ENCODE measurements at places on chromosomes 2 and 18.

GRCh38 chr2:98458207-98458606 lies 13.5 kb downstream of the INPP4A start:
- peak; percentile 36 for DNase-seq

GRCh38 chr2:52961403-52961802 lies 806.2 kb upstream of the CHAC2 start:
- no peak for DNase-seq

DNA sequence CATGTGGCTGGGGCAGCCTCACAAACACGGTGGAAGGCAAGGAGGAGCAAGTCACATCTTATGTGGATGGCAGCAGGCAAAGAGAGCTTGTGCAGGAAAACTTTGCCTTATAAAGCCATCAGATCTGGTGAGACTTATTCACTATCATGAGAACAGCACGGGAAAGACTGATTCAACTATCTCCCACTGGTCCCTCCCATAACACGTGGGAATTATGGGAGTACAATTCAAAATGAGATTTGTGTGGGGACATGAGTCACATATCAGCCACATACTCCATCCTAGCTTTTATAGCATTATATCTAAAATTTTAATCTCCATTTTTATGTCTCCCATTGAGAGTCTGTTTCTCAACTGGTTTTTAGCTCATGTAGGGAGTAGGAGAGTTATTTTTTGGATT lies 45.7 kb downstream of the ICOS start:
- no peak for DNase-seq

DNA sequence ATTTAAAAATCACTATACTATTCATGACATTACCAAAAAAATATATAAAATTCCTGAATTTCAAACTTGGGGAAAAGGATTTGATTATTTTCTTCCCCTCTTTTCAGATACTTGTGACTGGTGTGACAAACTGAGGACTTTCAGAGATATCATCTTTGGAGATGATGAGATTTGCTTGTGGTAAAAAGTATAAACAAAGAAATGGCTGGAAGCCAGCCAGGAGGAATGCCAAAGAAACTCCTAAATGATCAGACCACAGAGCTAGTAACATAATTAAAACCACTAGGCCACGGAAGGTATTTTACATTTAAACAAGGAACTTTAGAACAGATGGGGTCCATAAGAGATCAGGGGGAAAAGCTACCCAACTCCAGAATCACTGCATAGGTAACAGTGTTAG lies 58.7 kb downstream of the PIGN start:
- no peak for DNase-seq

- peak; percentile 55 for DNase-seq
These were observed 23.4 kb upstream of the CHRNA1 start for GRCh38 chr2:174787487-174788205.

GRCh38 chr2:65456064-65456463 lies 23.7 kb upstream of the SPRED2 start:
- no peak for DNase-seq

- DNase-seq, result no peak
These were observed 546.6 kb upstream of the CHAC2 start for GRCh38 chr2:53220969-53221368.

All from stimulated activated naive CD8-positive, alpha-beta T cell treated with anti-CD3 and anti-CD28 coated beads, Interleukin-15, amount 100 ng/mL, for 72 hours (primary cell).